Glomerular endothelial cell (primary cell): ENCODE measurements at places on chromosomes 1 and 21. TPM values are rescaled to one million over a fixed set of nuclear protein-coding genes. Genes with fewer than 3 reads are reported as not detected.

Gene TNFRSF14
- 43.9 and 86.1 TPM in 2 replicates for total RNA-seq

Gene FCGR1A
- total RNA-seq, result not detected in 2 replicates

Gene KRTAP19-1
- total RNA-seq, result not detected in 2 replicates

Gene CFAP107
- not detected in 2 replicates for total RNA-seq

Gene ZSWIM5
- total RNA-seq, result 0.24 and 0.29 TPM in 2 replicates

Gene CTSE
- not detected in 2 replicates for total RNA-seq

Gene FCRL5
- not detected in 2 replicates for total RNA-seq

Gene SIKE1
- total RNA-seq, result 30.4 and 39.7 TPM in 2 replicates

Gene DNAI4
- total RNA-seq, result 2.2 and 3.6 TPM in 2 replicates

Gene NECTIN4
- 0.76 TPM in 1 of 2 replicates, not detected in the other for total RNA-seq

Gene CFAP410
- 14.8 and 19.3 TPM in 2 replicates for total RNA-seq

Gene PDC
- not detected in 2 replicates for total RNA-seq

Gene OR2L5
- not detected in 2 replicates for total RNA-seq

Gene GOLPH3L
- total RNA-seq, result 20.4 and 41.5 TPM in 2 replicates

Gene TTLL7
- 3.8 and 6.1 TPM in 2 replicates for total RNA-seq
